GM12878 (cell line): ENCODE measurements at places on chromosomes 16 and 17. TPM values are rescaled to one million over a fixed set of nuclear protein-coding genes. Genes with fewer than 3 reads are reported as not detected.

The CD300H gene
- not detected in 2 replicates for total RNA-seq

The RARA gene
- 33.6 and 34.8 TPM in 2 replicates for total RNA-seq

The SAMD14 gene
- total RNA-seq = 1.3 and 1.7 TPM in 2 replicates

The CARD14 gene
- total RNA-seq = not detected in 2 replicates

The CLEC19A gene
- not detected in 2 replicates for total RNA-seq
